WTC11 (cell line): ENCODE measurements at places on chromosomes 7 and 10.
A peak's percentile ranks its signal among the peaks of the same experiment; 100 is the strongest.

- H3K36me3 ChIP-seq, result peaks cover 32% of the 10 kb centered on the region
- no peak for DNase-seq
- no peaks in the 10 kb centered on the region for H3K27me3 ChIP-seq
Measured at GRCh38 chr7:105640956-105641810, 59.9 kb upstream of the EFCAB10 start.

DNA sequence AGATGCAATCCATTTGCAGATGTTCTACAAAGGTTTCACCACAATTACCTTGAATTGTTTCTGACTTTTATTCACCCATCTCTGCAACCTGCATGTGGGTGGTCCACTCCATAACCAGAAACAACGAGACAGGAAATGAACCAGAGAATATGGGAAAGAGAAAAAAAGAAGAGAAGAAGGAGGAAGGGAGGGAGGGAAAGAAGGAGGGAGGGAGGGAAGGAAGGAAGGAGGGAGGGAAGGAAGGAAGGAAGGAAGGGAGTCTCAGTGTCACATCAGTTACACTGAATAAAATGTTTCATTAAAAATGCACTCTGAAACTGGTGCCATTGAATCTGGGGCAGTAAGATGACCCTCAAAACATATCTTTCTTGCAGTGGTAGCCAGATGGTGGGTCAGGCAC, 301.3 kb upstream of the MGMT start:
- no peaks in the 10 kb centered on the region for H3K27me3 ChIP-seq
- no peaks in the 10 kb centered on the region for H3K36me3 ChIP-seq
- H3K27ac ChIP-seq, result no peak overlapping the region
- DNase-seq, result no peak

DNA sequence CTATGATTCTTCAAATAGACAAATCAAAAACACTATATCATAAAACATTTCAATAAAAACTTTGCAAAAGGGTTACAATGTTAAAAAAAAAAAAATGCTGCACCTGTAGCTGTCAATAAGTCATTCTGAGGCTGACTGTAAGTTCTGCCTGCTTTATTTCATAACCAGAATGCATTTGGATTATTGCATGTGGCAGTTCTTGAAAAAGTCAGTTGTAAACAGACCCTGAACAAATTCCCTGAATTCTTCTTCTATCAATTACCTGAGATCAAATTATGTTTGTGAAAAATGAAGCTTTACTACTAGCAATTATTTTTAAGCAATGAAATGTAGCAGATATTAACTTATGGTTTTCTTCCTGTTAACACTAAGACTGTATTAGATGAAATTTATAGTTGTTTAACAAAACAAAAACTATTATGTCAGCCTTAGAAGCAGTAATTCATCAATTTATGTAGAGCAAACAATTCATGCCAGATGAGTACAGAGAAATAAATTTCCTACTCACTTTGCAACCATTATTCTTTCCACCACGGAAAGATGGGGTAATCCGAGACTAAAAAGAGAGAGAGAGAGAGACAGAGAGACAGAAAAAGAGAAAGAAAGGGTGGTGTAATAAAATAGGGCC, 107.8 kb downstream of the SFMBT2 start:
- peaks cover 37% of the 10 kb centered on the region for H3K4me1 ChIP-seq
- H3K27ac ChIP-seq, result peak overlapping the region; percentile 78; the same call in 1 of the 2 replicates
- no peaks in the 10 kb centered on the region for H3K36me3 ChIP-seq
- no peak for DNase-seq

- H3K36me3 ChIP-seq, result no peaks in the 10 kb centered on the region
- DNase-seq, result no peak
- no peak overlapping the region for H3K27ac ChIP-seq
- no peak overlapping the region for H3K4me3 ChIP-seq
- H3K27me3 ChIP-seq, result no peaks in the 10 kb centered on the region; the same call in 1 of the 2 replicates
Measured at GRCh38 chr10:16845248-16845647, 28.0 kb upstream of the RSU1 start.

GRCh38 chr7:33237036-33237435, 107.7 kb downstream of the BBS9 start:
- no peaks in the 10 kb centered on the region for H3K36me3 ChIP-seq
- no peak overlapping the region for H3K4me3 ChIP-seq
- no peaks in the 10 kb centered on the region for H3K4me1 ChIP-seq
- H3K27me3 ChIP-seq, result no peaks in the 10 kb centered on the region
- no peak overlapping the region for H3K27ac ChIP-seq
- no peak for DNase-seq

- peaks cover 23% of the 10 kb centered on the region for H3K36me3 ChIP-seq
- DNase-seq, result no peak
- H3K27me3 ChIP-seq, result no peaks in the 10 kb centered on the region
- H3K27ac ChIP-seq, result no peak overlapping the region
Measured at GRCh38 chr7:101088858-101089529, 3.7 kb downstream of the TRIM56 start.

DNA sequence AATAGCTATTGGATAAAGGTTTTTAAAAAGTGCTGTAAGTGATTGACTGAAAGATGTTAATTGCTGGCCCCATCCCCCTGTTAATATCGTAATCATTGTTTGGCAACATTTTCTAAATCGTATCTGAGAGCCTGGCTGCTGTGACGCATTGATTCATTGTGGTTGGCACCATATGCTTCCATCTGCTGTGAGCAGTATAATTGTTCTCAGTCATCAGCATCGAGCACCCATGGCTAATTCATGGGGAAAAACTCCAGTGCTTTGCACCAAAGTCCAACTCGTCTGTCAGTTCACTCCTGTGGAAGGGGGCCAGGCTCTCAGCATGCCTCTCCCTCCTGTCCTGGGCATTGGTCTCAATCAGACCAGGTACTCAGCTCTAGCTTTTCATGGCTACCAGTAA, 205.2 kb downstream of the STK31 start:
- no peak for DNase-seq
- no peak overlapping the region for H3K4me3 ChIP-seq
- H3K27me3 ChIP-seq, result peaks cover 4% of the 10 kb centered on the region
- H3K36me3 ChIP-seq, result peaks cover 2% of the 10 kb centered on the region; the same call in 1 of the 2 replicates

DNA sequence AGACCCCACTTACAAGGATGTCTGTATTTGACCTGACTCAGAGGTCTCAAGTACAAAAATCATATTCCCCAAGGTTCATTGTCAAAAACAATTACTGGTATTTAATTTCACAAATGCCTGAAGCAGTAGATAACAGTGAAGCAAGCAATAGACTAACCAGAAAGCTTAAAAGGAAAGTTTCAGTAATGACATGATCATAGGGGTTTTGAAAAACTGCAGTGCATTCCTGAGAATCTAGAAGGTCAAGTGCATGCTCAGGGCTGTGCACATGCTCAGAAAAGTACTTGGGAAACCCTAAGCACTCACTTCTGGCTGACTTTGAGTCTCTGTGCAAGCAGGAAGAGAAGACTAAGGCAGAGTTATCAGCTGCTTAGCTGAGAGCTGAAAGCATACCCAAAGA, 27.1 kb downstream of the RASGEF1A start:
- H3K27me3 ChIP-seq, result peaks cover 13% of the 10 kb centered on the region
- no peak overlapping the region for H3K4me3 ChIP-seq
- no peaks in the 10 kb centered on the region for H3K4me1 ChIP-seq
- H3K27ac ChIP-seq, result no peak overlapping the region
- no peak for DNase-seq
